ENCODE measurements at places on chromosomes 3 and 15. TPM values are rescaled to one million over a fixed set of nuclear protein-coding genes. Genes with fewer than 3 reads are reported as not detected.

Gene CCR8
- polyA plus RNA-seq = not detected

Gene STXBP5L
- not detected for polyA plus RNA-seq

Gene KBTBD13
- polyA plus RNA-seq = not detected

Gene REC114
- polyA plus RNA-seq = not detected

Gene HTR3E
- not detected for polyA plus RNA-seq

Gene NEDD4
- polyA plus RNA-seq = 3.7 TPM

Gene MME
- not detected for polyA plus RNA-seq

Gene ATP10A
- polyA plus RNA-seq = 5.9 TPM

Gene TEX55
- not detected for polyA plus RNA-seq

Gene PRR23A
- not detected for polyA plus RNA-seq
